AG10803 (cell line): ENCODE measurements at places on chromosomes 1 and 21.

- DNase-seq, result peak; percentile 48
These were observed 11.1 kb upstream of the MSTO1 start for GRCh38 chr1:155598842-155599331.

DNA sequence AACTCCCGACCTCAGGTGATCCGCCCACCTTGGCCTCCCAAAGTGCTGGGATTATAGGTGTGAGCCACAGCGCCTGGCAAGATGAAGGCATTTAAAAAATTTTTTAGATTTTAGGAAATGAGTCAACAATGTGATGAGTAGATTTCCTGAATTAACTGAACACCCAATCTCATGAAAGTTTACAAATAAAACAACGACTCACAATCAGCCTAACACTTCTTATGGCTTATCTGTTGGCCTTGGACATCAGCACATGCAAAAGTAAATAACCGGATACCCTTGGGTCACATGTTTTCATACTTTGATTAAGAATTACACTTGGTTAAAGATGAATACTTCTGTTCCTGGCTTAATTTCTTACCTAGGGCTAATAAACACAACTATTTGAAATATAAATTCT, 3.0 kb downstream of the GNG12 start:
- DNase-seq, result peak; percentile 25

GRCh38 chr1:85444381-85444780, 20.6 kb downstream of the DDAH1 start:
- peak; percentile 50 for DNase-seq

- DNase-seq, result peak; percentile 53
These were observed 6.8 kb downstream of the NCF2 start for GRCh38 chr1:183583466-183583865.

- DNase-seq, result no peak
These were observed 101.7 kb downstream of the ESRRG start for GRCh38 chr1:216621536-216621935.
